Suppressor macrophage treated with lipopolysaccharide for 1 hour (primary cell): ENCODE measurements at places on chromosomes 13 and 19.
A peak's percentile ranks its signal among the peaks of the same experiment; 100 is the strongest.

- DNase-seq = no peak
Observed at GRCh38 chr13:40213779-40214178, 452.7 kb downstream of the FOXO1 start.

- DNase-seq = no peak
Observed at GRCh38 chr19:5557691-5558090, 10.1 kb downstream of the TINCR start.

DNA sequence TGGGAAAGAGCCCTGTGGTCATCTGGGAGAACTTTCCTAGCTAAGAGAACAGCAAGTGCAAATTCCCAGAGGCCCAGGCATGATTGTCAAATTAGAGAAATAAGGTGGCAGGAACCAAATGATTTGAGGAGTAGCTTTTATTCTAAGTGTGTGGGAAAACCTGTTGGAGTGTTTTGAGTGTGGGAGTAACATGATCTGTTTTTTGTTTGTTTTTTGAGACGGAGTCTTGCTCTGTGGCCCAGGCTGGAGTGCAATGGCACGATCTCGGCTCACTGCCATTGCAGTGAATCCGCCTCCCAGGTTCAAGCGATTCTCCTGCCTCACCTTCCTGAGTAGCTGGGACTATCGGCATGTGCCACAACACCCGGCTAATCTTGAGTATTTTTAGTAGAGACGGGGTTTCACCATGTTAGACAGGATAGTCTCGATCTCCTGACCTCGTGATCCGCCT, 2.4 kb downstream of the SAE1 start:
- no peak for DNase-seq

DNA sequence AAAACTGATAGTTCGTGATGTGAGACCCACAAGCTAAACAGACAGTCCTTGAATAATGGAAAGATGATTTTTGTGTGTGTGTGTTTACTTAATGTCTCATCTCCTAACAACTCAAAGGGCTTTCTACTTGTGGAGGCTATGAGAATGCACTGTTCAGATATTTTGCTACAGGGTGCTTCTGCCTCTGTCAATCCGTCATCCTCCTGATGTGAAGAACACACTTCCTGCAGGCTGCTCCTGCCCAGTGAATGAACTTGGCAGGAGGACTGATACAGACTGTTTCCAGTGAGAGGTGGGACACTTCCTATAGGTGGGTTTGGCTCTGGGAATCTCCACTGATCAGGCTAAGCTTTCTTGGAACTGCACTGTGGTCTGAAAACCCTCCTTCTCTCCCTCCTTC, 168.4 kb upstream of the STARD13 start:
- no peak for DNase-seq

DNA sequence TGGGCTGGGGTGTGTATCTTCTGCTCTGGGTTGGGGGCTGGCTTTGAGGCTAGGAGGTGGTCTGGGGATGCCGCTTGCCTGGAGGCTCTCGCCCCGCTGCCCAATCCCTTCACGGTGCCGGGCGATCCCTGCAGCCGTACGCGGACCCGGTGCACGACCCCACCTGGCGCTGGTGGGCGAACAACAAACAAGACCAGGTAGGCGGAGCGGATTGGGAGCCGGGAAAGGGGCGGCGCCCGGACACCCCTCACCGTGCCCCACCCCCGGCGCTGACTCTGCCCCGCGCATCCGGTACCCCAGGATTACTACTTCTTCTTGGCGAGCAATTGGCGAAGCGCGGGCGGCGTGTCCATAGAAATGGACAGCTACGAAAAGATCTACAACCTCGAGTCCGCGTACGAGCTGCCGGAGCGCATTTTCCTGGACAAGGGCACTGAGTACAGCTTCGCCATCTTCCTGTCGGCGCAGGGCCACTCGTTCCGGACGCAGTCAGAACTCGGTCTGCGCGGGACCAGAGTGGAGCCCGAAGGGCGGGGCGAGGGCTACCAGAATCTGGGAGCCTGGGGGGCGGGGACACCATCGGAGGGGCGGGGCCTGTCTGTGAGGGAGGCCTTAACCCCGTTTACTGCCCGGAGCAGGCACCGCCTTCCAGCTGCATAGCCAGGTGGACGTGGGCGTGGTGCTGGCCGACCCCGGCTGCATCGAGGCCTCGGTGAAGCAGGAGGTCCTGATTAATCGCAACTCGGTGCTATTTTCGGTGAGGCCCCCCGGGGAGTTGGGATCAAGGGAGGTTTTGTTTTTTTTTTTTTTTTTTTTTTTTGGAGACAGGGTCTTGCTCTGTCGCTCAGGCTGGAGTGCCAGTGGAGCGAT, 12.1 kb upstream of the PSMD8 start:
- DNase-seq = peak; percentile 90

DNA sequence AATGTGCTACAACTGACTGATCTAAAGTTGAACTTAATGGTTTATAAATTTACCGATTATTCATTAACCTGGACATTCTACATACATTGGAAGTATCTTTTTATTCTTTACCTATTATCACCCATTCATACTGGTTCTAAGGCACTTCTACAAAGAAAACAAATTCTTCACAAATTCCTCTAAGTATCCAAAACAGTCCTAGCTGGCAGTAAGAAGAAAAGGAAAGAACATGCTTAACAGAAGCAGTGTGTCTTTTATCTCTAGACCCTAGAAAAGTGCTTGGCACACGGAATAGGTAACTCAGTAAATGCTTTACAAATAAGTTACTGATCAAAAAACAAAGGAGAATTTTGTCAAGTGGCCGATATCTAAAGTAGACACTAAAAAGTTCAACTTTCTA, 32.8 kb downstream of the TSC22D1 start:
- DNase-seq = no peak

GRCh38 chr13:49062297-49062896, 86.7 kb downstream of the FNDC3A start:
- peak; percentile 87 for DNase-seq

- no peak for DNase-seq
Observed at GRCh38 chr13:78032132-78032531, 113.5 kb upstream of the EDNRB start.

DNA sequence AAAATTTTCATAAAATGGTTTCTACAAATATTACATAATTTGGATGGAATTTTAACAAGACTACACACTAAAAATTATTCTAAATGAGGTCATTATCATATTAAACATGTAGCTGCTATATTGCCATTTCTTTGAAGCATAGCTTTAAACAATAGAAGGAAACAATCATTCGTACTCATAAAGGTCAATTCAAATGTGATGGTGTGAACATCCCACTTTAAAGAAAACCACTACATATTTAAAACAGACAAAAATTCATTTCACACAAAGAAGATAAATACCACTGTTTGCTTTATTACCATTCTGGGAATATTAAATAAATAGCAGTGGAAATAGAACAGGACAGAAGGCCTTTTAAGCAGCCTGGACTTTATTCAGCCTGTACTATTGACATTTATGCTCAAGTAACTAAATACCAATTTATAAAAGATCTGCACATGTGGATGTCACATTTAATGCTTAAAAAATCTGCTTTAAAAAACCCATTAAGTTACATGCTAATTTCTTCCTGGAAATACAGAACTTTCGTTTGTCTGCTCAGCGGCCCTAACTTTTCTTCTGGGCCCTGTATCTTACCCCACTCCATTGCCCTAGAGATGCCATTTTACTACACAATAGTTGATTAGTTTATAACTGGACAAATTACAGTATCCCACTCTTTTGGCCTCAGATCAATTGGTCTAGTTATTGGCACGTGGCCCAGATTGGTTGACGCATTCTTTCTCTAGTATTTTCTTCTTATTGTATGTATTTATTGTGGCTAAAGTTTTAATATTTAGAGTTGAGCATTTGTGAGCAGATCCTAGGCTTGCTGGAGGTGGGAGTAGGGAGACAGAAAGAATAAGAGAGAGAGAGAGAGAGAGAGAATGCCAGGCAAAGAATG, 215.1 kb upstream of the SPRY2 start:
- no peak for DNase-seq

DNA sequence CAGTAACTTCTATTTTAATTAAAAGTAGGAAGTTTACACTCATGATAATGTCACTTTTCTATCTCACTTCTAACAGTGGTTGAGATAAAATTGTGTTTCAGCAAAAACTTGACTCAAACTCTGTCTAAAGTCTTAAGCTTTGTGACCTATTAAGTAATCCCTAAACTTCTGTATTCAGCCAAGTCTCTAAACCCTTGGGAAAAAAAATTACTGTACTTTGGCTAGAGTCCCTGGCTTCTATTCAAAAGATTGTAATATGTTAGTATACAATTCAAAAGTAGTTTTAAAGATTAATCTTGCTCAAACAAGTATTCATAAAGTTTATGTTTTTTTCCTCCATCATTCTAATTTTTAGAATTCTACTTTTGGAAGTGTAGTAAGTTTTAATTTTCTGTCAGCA, 1248.8 kb downstream of the UQCRFS1 start:
- DNase-seq = no peak

GRCh38 chr19:57682226-57682766, 519 bp downstream of the ZNF551 start:
- DNase-seq = no peak

GRCh38 chr13:49567491-49567890, 17.9 kb downstream of the RCBTB1 start:
- no peak for DNase-seq

DNA sequence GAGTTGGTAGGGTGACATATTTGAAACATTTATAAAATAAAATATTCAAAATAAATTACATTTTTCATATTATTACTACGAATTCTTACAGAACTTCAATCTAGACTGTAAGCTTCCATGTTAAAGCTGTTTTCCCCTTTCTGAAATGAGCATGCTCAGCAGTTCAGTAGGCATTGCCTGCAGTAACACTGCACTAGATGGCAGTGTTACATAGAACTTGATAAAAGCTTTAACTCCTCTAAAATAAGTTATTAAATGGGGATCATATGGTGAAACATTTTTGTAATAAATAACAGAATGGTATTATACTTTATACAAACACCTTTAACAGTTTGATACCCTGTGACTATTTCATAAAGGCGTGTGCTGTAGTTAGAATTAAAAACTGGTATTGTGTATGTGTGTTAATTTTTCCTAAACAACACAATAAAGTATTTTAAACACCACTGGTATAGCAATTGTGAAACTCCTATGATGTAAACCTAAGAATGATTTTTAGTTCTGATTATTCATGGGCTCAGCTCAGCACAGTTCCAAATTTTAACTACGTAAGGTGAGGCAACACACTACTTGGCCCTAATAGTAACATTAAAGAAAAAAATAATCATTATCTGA, 11.6 kb upstream of the GPR18 start:
- peak; percentile 69 for DNase-seq

DNA sequence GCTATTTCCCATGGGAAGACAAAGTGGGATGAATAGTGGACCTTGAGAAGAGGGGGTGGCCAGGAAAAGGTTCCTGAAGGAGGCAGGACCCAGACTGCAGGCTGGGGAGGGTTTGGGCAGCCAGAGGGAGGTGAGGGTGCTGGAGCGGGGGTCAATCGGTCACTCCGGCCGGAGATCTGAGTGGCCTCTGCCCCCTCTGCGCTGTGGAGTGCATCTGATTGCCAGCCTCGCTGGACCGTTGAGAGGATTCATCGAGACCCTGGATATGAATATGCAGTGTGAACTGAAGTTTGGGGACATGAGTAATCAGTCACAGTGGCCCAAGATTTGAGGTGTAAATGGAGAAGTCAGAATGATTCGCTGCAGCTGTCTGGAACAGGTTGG, 5.5 kb upstream of the ZNF580 start:
- DNase-seq = peak; percentile 14

DNA sequence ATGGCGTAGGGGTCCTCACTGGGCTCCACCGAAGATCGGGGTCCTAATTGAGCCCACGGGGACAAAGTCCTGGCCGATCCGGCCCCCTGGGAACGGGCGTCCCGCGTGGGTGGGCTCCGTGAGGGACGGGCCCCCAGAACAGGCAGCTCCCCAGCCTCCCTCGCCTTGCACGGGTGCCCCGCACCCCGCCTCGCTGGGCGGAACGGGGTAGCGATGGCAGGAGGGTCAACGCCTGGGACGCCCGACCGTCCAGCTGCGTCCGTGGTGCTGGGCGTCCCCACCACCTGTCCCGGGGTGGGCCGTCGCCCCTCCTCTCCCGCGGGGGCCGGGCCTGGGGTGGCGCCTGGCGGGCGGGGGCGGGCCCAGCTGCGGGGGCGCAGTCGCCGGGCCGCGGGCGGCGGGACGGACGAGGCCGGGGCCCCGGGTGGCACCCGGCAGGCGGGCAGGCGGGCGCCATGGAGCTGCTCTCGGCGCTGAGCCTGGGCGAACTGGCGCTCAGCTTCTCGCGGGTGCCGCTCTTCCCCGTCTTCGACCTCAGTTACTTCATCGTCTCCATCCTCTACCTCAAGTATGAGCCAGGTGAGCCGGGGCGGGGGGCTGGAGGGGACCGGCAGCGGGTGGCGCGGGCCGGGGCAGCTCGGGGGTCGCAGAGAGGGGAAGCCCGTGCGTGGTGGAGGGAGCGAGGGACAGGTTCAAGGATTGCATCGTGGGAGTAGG, at the start of gene TMEM38A:
TSS of gene TMEM38A (plus strand) at position 377 of the 717 bp plus-strand sequence. CDS start at position 456, 79 bp downstream.
- DNase-seq = peak; percentile 72

DNA sequence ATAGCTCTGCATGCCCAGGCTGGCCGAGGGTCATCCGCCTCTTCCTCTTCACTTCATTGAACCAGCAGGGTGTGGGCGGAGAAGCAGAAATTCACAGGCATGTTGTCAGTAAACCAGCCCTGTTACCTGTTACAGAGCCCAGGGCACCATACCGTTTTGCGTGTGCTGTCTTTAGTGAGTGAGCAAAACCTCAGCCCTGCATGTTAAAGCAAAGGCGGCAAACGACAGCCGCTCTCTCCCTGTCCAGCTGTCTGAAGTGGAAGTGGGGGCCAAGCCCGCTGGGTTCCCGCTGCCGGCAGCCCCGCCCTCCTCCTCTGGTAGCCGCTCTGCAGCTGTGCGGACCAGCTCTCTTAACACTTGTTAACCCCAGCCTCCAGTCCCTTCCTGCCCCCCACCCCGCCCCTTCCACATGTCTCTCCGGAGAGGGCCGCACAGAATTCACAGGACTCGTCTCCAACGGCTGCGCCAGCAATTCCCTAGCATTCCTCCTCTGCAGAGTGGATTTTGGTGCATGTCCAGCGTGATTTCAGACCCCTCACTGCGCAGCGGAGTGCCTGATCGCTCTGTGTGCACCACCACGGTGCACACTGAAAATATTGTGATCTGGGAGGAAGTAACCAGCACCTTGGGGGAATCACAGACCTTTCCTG, 12.7 kb downstream of the KLHL26 start:
- peak; percentile 55 for DNase-seq

GRCh38 chr19:1163934-1164683, 10.0 kb downstream of the SBNO2 start:
- no peak for DNase-seq

DNA sequence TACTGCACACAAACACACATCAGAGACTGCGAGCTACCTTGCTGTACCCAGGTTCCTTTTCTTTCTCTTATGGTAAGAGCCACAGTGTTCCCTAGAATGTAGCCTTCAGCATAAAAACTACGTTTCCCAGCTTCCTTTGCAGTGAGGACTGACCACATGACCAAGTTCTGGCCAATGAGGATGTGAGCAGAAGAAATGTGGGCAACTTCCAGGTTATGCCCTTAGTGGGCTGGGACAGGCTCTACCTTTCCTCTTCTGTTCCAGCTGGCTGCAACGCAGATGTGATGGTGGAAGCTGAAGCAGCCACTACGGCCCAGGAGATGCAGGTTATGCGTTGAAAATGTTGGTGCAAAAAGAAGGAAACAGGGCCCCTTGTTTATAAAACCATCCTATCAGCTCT, 27.5 kb downstream of the VRK3 start:
- peak; percentile 51 for DNase-seq
